ENCODE measurements at places on chromosomes 13 and 19.

GRCh38 chr13:94692030-94692429, 20.3 kb downstream of the SOX21 start:
- no peak for DNase-seq

- DNase-seq, result no peak
Observed at GRCh38 chr13:36817996-36818803, 822 bp upstream of the RFXAP start.

DNA sequence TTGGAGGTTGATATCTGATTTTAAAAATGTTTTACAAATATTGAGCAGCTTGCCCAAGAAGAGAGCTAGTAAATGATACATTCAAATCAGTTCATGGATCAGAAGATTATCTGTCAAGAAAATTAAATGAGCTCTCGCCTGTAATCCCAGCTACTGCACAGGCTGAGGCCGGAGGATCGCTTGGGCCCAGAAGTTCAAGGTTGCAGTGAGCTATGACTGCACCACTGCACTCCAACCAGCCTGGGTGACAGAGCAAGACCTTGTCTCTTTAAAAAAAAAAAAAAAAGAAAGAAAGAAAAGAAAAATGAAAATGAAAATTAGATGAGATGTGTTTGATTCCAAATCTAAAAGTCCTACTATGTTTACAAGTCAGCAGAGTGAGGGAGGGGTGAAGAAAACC, 2.4 kb downstream of the SPART start:
- no peak for DNase-seq

DNA sequence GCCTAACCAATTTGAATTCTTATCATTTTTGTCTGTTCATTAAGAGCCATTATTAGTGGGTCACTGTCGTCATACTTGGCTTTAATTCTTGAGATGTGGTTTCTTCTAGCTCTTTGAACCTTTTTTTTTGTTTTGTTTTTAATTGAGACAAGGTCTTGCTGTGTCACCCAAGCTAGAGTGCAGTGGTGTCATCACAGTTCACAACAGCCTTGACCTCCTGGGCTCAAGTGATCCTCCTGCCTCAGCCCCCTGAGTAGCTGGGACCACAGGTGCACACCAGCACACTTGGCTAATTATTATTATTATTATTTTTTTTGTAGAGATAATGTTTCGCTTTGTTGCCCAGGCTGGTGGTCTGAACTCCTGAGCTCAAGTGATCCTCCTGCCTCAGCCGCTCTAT, 25.8 kb upstream of the LDLR start:
- no peak for DNase-seq

DNA sequence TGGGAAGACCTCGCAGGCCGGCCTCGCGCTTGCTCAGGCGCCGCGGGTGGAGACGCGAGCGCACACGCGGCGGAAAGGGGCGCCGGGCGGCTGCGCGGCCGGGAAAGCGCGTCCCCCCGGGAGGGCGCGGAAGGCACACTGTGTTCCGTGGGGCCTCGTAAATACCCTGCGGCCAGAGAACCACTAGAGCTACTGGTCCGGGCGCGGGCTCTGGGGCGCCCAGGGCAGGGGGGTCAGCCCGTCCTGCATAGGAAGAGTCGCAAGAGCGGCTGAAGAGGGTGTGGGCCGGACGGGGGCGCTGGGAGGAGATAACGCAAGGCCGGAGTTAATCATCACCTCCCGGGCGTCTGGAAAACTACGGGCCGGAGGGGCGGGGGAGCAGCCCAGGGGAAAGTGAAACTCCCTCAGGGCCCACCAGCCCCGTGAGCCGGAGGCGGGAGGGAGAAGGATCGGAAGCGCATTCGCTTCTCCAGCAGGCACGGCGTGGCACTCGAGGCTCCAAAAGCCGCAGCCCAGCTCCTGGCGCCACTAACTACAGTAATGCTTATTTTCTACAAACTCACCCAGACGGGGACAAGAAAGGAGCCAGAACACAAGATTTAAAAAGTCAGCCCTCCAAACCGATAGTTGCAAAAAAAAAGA, 1.1 kb upstream of the WBP4 start:
- DNase-seq, result peak; percentile 63

DNA sequence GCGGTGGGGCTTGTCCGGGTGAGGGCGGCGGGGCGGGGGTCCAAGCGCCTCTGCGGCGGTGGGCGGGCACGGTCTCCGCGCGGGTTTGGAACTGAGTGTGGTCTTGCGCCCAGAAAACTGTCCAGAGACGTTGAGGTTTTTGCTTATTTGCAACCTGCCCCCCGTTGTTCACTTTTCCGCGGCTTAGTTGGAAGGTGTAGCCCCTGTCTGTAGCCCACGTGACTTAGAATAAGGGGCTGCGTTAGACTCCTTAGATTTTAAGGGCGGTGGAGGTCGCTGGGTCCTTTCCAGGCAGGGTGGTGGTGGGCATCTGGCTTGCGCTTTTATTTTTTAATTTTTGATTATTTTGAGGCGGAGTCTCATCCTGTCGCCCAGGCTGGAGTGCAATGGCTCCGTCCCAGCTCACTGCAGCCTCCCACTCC, 748 bp downstream of the RPS15 start:
- no peak for DNase-seq

- no peak for DNase-seq
Observed at GRCh38 chr19:40411125-40411842, 1.9 kb downstream of the PRX start.

DNA sequence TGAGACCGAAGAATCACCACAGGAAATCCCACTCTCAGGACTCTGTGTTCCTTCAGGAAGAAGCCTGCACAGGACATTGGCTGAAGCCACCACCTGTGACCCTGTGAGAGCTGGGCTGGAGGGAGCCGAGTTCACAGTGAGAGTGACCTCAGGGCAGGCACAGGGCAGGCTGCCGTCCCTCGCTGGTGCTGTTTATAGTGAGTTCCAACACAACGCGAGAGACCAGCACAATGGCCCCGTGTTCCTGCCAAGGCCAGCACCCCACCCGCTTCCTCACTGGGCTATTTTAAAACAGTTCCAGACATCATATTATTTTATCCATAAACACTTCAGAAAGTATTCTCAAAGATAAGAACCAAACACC, 18.4 kb upstream of the GAS6 start:
- no peak for DNase-seq

DNA sequence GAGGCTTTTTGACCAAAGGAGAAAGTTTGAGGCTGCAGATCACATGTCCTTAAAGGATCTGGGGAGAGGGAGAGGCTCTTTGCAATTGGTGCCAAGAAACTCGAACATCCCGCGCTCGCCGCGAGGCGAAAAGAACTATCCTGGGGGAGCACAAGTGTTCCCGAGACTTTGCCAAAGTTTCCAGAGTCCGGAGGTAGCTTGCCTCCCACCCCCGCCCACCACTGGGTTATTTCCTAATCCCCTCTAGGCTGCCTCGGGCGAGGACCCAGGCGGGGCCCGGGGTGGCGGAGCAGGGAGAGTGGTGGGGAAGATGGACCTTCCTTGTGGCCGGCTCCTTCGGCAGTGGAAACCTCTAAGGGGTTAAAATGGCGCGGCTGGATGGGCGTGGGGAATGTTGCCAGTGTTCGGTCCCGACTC, 114.5 kb downstream of the KCNRG start:
- DNase-seq, result no peak

DNA sequence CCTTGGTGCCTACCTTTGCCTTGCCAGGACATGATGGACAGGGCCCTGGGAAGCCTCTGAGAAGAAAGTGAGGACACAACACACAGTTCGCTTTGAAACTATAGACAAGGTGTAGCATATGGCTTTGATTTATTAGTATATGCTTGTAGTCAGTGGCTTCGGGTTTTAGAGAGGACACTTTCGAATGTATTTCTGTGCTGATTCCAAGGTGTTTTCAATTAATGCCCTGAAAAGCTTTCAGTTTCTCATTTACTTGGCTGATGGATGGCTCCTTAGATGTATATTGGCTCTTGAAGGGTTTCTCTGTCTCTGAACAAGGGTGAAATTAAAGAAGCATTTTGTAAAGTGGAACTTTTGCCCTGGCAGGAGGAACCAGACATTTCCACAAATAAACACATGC, 106.9 kb downstream of the POSTN start:
- no peak for DNase-seq

DNA sequence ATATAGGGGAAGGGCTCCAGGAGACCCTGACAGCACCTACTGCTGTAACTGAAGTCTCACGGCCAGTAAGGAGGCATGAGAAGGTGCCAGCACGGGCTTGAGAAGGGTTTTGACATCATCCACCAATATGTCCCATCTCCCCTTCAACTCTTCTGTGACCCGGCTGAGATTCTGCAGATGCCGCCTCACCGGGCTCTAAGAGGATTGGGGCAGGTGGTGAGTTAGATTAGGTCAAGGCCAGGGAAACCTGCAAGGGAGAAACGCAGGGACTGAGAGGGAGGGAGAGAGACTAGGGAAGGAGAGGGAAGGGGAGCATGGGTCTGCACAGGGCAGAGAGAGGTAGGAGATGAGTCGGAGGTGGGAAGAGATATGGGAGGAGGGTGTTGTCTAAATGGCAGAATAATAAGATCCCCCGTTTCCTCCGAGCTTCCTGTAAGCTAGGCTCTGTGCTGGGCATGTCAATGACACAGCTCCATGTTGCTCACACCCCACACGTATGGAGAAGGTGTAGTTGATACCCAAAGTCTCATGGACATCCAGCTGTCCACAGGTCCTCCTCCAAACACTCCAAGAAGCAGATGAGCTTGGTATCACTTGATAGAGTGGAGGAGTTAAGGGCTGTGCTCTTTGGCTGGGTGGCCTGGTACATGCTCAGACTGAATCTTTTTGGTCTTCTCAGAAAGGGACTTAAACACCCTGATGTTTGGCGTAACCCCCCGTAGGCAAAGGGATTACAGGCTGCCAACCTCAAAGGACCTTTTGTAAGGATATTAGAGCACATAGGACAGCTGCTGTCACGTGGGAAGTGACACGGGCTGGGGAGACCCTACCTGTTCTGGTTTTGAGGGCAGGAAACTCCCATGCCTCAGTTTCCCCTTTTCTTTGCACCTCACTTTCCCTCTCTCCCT, 6.1 kb downstream of the TPRX1 start:
- no peak for DNase-seq

DNA sequence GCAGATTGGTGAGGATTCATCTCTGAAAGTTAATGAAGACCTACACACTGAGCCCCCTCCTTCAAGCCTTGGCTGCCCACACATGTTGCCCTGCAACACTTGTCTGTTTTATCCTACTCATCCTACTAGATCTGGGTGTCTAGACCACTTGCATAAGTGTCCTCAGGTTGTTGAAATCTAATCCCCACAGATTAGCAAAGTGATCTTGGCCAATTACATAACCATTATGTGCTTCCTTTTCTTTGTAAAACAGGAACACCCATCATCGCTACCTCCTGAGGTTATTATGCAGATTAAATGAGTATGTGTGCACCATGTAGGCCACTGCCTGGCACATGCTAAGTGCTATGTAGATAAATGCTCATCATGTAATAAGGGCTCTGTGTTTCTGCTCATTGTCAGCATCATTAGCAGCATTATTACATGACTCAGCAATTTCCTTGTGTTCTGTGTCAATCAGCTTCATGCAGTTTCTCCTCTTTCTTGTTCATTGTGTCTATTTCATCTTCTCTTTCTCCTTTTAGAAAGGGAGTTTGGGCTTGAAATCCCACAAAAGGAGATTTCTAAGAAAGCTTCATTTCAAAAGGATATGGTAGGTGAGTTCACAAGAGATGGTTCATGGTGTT, 15.1 kb downstream of the ZNF175 start:
- DNase-seq, result no peak

GRCh38 chr13:62510906-62511655, 1095.4 kb upstream of the PCDH20 start:
- no peak for DNase-seq

DNA sequence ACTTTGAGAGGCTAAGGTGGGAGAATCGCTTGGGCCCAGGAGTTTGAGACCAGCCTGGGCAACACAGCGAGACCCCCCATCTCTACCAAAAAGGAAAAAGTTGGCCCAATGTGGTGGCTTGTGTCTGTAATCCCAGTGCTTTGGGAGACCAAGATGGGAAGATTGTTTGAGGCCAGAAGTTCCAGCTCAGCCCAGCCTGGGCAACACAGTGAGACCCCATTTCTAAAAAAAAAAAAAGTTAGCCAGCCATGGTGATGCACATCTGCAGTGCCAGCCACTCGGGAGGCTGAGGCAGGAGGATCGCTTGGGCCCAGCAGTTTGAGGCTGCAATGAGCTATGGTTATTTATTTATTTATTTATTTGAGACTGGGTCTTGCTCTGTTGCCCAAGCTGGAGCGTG, 41.3 kb downstream of the CYP4F22 start:
- DNase-seq, result no peak

DNA sequence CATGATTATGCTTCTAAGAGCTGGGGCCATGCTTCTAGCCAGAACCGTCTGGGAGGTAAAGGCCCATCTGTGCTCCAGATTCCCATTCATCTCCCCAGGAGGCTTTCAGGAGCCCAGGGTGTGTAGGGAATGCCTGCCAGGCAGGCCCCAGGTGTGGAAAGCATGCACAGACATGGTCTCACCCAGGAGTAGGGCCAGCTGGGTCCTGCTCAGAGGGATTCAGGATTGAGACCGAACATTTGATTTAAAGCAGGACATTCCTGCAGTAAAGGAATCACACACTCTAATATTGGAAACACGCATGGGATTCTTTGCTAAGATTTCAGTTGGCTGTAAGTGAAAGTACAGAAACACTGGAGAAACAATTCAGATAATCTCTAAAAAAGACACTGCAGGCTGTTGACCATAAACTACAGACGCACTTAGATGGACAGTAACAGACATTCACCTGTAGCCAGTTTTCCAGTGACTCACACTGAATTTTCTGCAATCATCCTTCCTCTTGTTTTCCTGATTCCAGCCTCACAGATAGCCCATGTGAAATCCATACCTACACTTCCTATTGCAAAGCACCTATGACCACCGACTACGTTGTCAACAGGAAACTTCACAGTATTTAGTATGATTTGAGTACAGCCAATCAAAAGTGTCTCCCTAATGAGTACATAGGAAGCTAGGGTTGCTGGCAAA, 257.8 kb downstream of the TBC1D4 start:
- DNase-seq, result no peak

- no peak for DNase-seq
Observed at GRCh38 chr13:46868091-46868490, 28.8 kb downstream of the HTR2A start.

DNA sequence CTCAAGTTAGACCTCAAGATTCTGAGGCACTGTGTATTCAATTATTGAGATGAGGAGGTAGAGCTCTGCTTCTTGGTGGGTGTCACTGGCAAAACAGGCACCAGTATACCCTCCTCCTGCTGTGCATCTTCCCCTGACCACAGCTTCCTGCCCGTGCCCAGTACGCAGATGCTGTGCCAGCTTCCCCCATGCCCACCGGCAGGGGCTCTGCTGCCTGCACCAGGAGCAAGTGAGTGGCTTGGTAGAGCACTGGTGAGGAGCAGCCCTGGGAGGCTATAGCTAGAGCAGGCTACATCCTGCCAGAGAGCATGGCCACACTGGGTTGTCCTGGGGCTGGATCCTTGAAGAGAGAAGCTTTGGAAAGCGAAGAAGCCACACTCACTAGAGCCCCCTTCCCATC, 21.0 kb upstream of the RNF17 start:
- no peak for DNase-seq
